ENCODE measurements at places on chromosomes 5 and 9.

DNA sequence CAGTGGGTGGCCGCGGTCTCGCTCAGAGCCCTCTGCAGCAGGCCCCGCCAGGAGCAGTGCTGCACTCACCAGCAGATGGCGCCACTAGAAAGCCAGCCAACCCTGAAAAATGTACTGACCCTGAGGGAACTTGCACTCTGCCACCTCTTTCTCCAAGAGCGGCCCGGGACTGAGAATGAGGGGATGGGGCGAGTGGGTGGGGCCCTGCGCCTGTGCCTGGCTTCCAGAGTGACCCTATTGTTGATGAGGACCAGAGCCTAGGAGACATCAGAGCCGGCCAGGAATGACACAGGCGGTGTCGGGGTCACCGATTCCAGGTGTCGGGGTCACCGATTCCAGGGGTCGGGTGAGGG is 2.9 kb upstream of the IL17B start:
- no peak for DNase-seq

GRCh38 chr5:116409591-116410296 is 164.9 kb downstream of the SEMA6A start:
- no peak for DNase-seq

DNA sequence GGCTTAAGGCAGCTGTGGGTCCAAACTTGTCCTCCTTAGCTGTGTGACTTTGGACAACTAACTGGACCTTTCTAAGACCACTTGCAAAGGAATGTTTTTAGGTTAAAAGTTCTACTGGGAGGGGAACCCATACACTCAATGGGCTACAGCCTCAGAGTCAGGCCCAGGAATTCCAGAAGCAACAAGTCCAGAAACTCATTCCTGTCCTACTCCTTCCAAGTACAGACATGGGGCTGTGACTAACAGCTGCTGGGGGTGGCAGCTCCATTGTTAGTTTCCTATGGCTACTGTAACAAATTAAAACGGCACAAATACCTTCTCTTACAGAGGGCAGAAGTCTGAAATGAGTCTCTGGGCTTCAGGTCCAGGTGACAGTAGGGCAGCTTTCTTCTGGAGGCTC is 12.4 kb upstream of the AKNA start:
- no peak for DNase-seq

- no peak for DNase-seq
Observed at GRCh38 chr9:136865768-136866103, 372 bp downstream of the EDF1 start.

GRCh38 chr5:180813420-180813819 is 10.8 kb upstream of the MGAT1 start:
- DNase-seq = no peak

- DNase-seq = no peak
Observed at GRCh38 chr9:114090798-114091197, 8.3 kb downstream of the KIF12 start.

GRCh38 chr9:108473209-108474112 is 382.3 kb downstream of the ACTL7B start:
- no peak for DNase-seq

DNA sequence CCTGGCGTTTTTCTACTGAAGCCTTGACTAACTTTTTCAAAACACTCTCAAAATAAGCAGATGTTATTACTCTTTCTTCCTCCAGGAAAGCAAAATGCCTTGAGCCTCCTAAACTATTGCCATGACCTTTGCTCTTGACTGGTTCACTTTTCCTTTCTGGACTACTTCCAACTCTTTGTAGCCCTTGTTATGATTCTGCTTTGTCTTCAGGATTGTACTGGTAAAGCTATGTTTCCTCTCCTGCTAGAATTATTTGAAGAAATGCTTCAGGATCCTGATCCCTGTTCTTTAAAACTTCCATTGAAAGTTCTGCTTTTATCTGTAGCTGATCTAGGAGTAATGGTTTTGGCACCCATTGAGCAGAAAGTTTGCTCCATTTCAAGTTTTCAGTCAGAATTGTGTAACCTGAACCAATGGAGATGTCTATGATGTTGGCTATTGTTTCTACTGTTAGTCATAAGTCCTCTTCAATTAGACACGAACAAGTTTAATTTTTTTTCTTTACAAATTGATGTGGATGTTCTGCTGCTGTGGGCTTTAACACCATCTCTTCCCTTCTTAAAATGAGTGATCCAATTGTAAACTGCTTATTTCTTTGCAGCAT is 1356.4 kb downstream of the EFNA5 start:
- no peak for DNase-seq

GRCh38 chr9:1051584-1052275 is 1.6 kb downstream of the DMRT2 start:
- DNase-seq = no peak

DNA sequence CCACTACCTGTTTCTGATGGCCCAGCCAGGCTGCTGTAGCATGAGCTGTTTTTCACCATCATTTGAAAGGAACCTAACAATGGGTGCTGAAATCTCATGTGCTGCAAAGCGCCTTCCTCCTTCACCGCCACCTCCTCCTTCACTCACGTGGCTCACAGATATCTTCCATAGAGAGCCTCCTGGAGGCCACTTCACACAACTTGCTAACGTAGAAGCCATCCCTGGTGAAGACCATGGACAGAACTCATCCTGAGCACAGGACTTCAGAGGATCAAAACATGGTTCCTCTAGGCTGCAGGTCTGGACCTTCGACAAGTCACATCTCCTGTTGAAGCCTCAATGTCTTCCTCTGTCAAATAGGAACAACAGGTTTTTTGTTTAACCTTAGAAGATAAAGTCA is 155.5 kb upstream of the RAD23B start:
- DNase-seq = no peak

DNA sequence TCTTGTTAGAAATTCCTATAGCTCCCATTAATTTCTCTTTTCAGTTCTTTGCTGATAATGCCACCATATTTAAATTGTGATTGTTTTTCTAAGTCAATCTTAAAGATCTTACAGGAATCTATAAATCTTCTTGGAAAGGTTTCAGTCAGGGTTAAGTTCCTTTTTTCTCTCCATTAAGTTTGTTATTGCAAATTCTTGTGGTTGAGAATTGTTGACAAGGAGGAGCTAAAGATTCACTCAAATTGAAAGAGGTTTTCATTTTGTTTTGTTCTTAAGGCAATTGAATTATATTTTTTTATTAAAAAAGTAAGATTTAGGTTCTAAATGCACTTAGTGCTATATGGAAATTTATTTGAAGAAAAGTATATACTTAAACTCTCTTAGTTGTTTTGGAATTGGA is 213.4 kb downstream of the PRR16 start:
- no peak for DNase-seq

DNA sequence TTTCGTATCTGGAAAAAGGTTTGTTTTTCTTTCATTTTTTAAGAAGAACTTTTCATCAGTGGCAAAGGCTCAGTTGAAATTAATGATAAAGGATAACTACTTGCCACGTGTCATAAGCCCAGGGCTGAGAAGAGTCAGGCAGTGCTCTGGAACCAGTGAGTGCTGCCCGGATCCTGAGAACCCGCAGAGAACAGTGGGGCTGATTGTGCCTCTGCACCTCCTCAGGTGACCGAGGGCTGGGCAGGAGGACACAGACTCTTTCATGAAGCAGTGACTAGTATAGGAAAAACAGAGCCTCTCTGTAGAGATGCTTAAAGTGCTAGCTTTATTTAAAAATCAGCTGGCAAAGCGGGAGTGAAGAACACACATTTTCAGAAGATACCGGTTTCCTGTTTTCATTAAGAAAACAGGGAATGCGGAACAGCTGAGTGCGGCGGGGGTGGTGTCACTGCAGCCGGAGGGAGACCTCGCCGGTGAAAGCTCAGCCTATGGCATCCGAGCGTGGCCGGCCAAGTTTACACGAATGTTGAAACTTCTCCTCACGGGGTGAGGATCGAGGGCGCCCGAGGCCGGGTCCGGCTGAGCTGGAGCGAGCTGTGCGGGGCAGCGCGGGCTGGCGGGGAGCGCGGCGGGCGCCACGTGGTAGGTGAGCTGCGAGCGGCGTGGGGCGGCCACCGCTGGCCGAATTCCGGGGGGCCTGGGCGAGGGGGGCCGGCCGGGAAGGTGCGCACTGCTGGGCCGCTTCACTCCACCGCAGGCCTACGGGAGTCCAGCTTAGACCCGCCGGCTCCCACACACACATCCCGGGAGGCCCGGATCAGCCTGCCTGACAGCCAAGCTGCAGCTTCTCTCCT is 134.7 kb upstream of the DMRT1 start:
- no peak for DNase-seq

- DNase-seq = no peak
Observed at GRCh38 chr9:109198736-109199382, 31.8 kb upstream of the FRRS1L start.

DNA sequence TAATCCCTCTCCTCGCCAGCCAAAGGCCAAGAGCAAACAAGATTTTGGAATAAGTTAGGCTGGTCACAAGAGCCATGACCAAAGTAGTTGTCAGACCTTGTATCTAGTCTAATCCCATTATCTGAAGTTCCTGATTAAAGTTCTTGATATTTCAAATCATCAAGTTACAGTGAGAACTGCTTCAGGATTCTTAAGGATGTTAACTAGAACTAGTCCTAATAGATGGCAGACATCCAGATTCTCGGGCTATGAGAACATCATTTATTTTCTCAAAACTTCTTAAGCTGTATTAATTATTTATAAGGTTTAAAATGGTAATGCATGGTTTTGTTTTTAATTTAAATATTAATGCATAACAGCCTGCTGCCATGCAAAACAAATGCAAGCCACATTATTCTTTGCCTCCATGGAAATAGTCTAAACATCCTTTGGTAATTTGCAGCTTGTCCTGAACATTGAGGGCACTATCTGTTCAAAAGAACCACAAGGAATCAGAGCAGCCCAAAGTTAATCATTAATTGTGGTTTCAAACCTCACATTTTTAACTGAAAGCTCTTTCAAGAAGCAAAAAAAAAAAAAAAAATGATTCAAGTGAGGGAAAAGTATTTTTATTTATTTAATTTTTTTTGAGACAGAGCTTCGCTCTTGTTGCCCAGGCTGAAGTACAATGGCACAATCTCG is 95.1 kb downstream of the TTC39B start:
- DNase-seq = no peak

DNA sequence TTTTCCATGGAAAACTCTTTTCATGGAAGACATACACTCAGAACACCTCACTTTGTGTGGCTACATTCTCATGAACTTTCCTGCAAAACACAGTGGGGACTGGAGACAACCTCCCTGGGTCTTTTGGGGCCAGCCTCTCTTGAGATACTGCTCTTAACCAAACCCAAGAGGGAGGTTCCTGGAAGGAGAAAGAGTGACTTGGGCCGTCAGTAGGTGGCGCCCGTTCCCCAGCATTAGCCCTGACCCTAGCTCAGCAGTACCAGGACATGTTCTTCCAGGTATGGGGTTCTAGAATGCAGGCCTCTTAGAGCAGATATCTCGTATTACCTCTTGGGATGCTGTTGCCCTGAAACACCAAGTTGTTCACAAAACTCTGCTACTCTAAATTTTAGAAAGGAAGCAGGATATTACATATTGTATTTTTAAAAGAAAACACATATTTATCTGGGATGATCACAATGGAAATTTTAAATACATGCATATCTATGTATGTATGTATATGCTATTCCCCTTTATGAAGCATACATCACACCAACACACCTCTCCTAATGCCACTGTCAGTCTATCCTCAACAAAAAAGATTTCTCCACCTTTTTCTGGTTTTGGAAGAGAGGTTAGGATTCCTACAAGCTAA is 15.8 kb upstream of the GLIS3 start:
- DNase-seq = peak; percentile 34

GRCh38 chr5:172085738-172086137 is 79.3 kb upstream of the FBXW11 start:
- no peak for DNase-seq

- no peak for DNase-seq
Observed at GRCh38 chr9:133118568-133118967, 2.5 kb downstream of the RALGDS start.

- DNase-seq = no peak
Observed at GRCh38 chr5:101143526-101143925, 240.4 kb upstream of the ST8SIA4 start.

DNA sequence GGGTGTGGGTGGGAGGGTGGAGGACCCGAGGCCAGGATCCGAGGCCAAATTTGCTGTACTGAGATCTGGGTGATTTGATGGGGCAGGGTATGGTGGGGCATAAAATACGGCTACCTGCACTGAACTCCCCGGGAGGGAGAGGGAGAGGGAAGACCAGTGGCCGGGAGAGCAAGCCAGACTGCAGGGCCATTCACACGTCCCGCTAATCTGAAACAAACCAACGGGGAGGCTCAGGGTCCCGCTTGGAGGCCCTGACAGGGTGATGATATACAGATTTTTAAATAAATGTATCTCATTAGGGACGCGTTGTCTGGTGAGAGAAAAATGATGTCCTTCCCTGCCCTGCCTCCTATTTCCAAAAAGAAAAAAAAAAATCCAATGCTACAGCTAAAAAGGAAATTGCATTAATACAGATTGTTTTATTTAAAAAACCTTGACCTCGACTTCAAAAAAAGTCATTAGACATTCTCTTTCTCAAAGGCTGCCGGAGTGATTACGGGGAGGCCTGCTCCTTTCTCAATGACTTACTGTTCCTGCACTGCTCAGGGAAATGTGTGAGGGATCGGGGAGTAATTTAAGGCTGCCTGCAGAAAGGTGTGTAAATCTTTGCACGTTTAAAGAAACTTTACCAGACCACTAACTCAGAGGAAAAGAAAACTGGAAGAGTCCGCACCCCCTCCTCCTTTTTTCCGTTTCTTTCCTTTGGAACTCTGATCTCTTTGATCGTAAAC is 11.5 kb upstream of the PRRX2 start:
- DNase-seq = no peak

- DNase-seq = no peak
Observed at GRCh38 chr9:33289936-33290246, 425 bp upstream of the NFX1 start.

DNA sequence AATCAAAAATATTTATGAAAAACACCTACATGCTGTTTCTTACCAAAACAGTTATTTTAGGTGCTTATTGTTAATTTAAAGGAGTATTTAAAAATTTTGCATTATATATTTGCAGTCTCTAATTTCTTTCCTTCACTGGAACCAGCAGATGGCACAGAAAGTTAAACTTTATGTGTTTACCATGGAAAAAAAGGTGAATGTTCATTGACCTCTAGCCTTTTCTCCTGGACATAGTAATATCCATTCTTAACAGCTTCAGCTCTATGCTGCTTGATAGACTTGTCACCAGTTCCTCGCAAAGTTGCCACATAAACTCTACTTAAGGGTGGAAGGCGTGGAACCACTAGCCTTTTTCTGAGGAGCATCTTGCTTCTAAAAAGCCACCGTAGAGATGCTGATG is 38.7 kb upstream of the NUDT12 start:
- DNase-seq = no peak

GRCh38 chr5:89878140-89879132 is 531.1 kb downstream of the CETN3 start:
- DNase-seq = no peak

DNA sequence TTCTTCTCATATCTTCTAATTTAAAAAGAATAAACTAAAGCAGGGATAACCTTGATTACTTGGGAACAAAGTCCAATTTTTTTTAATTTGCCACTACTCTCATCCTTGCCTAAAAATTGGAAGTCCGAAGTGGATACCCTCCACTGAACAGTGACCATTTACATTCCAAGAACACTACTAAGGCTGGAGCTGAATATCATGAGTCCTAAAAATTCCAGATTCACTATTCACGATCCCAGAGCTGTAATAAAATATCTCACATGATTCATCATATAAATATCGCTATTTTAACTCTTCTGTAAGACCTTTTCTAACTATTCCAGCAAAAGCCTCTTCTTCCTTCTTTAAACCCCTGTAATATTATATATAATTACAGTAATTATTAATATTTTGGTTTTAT is 57.4 kb downstream of the ATPSCKMT start:
- DNase-seq = no peak

GRCh38 chr9:76581731-76582130 is 122.7 kb downstream of the GCNT1 start:
- no peak for DNase-seq
